Uterus (tissue), 4 donors: ENCODE measurements at places on chromosomes 12 and 14. TPM values are rescaled to one million over a fixed set of nuclear protein-coding genes. Genes with fewer than 3 reads are reported as not detected.

Gene SPRYD4
- 2.4 TPM for total RNA-seq

Gene RIMBP2
- total RNA-seq: 0.29 TPM

- H3K36me3 ChIP-seq: no peaks in the 10 kb centered on the region
- H3K27ac ChIP-seq: no peak overlapping the region
- DNase-seq: no peak
- H3K27me3 ChIP-seq: no peaks in the 10 kb centered on the region
- H3K4me3 ChIP-seq: no peak overlapping the region
- no peaks in the 10 kb centered on the region for H3K4me1 ChIP-seq
Measured at GRCh38 chr14:33359288-33359881, 420.7 kb downstream of the NPAS3 start.

- no peak overlapping the region for H3K4me3 ChIP-seq
- no peak for DNase-seq
- H3K36me3 ChIP-seq: no peaks in the 10 kb centered on the region
- H3K4me1 ChIP-seq: peaks cover 4% of the 10 kb centered on the region
Measured at GRCh38 chr14:89908712-89909450, 45.6 kb downstream of the EFCAB11 start.

- no peaks in the 10 kb centered on the region for H3K27me3 ChIP-seq
- no peak for DNase-seq
- H3K4me1 ChIP-seq: no peaks in the 10 kb centered on the region
- H3K27ac ChIP-seq: no peak overlapping the region
- no peaks in the 10 kb centered on the region for H3K36me3 ChIP-seq
- no peak overlapping the region for H3K4me3 ChIP-seq
Measured at GRCh38 chr12:8594072-8594471, 18.6 kb downstream of the AICDA start.

GRCh38 chr14:37232907-37233481, 35.3 kb downstream of the MIPOL1 start:
- no peaks in the 10 kb centered on the region for H3K4me1 ChIP-seq
- DNase-seq: no peak
- no peak overlapping the region for H3K27ac ChIP-seq
- H3K27me3 ChIP-seq: no peaks in the 10 kb centered on the region
- no peak overlapping the region for H3K4me3 ChIP-seq
